Ureter (tissue), 1 donor: ENCODE measurements at places on chromosomes 1 and 21.

DNA sequence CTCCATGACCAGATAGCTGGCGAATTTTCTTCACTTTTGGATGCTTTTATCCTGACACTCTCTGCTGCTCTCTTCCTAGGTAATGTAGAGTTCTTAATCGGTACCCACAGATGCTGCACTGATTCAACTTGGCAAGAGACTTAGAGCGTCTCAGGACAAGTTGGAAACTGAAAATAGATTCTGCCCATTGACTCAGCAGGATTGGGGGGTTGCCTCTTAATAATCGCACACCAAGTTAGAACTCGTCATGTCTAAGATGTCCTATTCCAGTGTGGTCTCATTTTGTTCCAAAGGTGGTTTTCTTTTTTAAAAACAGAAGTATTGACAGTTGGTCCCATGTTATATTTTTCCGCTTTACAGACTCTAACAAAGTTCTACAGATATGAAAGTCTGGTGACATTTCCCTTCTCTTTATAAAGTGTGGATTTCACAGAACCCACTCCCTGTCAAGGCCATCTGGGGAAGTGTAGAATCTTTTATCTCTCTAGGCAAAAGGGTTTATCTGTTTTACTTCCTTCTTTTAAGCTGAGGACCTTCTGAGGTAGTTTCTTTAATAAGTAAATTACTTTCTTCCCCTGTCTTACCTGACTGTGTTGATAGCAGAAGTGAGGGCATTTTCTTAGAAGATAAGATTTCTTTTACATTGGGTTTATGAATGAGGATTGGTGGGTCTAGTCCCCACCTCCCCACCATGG, 12.1 kb upstream of the DIPK1A start:
- DNase-seq: no peak

- no peak for DNase-seq
Observed at GRCh38 chr1:54619749-54620148, 3.6 kb downstream of the FAM151A start.

DNA sequence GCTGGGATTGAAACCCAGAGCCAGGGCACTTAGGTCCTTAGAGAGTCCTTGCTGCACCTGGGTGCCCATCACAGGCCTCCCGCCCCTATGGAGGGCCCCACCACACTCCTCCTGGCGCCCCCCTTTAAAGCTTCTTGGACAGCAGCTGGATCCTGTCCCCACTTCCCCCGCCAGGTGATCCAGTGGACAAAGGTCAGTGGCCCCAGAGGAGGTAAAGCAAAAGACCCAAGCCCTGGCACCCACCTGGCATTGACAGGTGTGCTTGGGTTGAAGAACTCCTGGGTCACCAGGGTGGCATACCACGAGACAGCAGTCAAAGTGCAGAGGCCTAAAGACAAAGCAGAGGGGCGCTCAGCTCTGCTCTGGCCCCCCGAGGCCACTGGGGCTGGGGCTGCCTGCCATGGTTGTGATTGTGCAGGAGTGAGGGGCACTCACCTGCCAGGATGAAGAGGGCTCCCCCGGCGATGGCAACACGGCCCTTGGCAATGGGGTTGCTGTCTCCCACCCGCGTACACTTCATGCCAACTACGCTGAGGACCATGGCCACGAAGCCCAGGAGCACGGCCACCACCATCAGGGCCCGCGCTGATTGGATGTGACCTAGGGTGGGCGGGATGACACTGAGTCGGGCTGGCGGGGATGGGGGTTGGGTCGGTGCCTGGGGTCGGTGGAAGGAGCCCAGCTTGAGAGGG, 1.9 kb downstream of the CLDN19 start:
- DNase-seq: no peak

- DNase-seq: no peak
Observed at GRCh38 chr1:246306415-246307037, 200.6 kb downstream of the SMYD3 start.

- DNase-seq: no peak
Observed at GRCh38 chr1:11610629-11611180, 43.5 kb downstream of the FBXO2 start.

DNA sequence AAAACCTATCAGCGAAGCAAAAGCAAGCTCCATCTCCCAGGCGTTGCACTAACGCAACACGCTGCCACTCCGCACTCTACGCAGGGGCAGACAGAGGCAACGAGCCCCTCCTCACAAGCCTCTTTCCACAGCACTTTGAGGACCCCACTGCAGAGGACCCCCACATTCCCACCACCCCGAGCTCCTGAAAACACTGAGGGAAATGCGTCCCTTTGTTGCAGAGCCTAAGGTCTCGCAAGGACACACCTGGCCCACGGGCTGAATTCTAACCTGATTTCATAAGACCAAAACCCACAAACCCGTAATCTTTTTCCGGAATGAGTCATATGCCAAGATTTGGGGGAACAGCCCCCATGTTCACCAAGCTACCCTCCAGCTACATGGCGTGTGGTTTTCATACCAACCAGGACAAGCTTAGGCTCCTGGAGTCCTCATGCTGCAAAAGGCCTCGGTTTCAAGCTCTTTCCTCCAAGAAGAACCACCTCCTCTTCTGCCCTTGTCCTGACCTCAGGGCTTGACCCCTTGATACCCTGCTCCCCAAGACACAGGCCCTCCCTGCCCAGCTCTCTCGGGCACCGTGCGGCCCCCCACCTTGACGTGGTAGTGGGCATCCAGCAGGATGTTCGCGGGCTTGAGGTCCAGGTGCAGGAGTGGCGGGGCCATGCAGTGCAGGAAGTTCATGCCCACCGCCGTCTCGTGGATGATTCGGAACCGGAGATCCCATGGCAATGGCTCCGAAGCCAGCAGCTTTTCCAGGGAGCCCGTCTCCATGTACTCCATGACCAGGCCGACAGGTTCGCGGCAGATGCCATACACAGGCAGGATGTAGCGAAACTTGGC, 10.7 kb downstream of the RIPK4 start:
- no peak for DNase-seq

GRCh38 chr21:18147678-18148077, 97.0 kb upstream of the CHODL start:
- DNase-seq: no peak

DNA sequence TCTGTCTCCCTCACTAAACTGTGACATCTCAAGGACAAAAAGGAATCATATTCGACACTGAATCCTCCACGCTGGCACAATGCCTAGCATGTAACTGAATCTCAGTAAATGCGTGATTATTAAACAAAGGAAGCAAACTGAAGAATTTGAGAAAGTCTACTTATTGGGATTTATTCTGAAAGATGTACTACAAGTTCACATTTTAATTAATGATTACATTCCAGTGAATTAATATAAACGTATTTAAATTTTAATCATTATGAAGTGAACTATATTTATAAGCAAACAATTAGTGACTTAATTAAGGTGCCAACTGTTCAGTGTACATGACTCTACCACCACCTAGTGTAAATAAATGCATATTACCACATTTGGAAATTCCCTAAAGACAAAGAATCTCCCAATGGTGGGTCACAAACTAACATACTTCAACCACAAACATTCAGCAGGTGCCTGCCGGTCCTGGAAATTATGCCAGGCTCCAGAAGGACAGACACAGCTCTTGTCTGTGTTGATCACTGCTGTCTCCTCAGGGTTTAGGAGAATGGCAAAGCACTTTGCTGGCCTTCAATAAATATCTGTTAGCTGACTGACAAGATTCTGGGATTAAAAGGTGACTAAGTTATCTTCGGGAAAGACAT, 56.3 kb downstream of the SMYD3 start:
- DNase-seq: no peak

GRCh38 chr1:180757657-180758056, 125.8 kb downstream of the XPR1 start:
- DNase-seq: no peak

DNA sequence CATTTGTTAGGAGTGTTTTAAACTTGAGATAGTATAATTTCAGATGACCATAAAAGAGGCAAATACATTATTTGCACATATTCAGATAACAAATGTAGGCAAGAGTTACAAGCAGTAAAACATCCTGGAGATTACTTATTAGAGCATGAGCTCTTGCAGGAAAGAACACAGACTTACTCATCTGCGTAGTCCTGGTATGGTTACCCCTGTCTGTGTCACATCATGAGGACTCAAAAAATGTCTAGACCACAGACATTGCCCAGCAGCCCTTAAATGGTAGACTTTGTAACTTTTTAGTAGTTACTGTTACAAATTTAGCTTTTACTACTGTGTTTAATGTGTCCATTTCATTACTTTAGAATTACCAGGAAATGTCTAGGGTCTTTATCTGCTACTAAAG, 12.8 kb downstream of the CACHD1 start:
- DNase-seq: no peak

DNA sequence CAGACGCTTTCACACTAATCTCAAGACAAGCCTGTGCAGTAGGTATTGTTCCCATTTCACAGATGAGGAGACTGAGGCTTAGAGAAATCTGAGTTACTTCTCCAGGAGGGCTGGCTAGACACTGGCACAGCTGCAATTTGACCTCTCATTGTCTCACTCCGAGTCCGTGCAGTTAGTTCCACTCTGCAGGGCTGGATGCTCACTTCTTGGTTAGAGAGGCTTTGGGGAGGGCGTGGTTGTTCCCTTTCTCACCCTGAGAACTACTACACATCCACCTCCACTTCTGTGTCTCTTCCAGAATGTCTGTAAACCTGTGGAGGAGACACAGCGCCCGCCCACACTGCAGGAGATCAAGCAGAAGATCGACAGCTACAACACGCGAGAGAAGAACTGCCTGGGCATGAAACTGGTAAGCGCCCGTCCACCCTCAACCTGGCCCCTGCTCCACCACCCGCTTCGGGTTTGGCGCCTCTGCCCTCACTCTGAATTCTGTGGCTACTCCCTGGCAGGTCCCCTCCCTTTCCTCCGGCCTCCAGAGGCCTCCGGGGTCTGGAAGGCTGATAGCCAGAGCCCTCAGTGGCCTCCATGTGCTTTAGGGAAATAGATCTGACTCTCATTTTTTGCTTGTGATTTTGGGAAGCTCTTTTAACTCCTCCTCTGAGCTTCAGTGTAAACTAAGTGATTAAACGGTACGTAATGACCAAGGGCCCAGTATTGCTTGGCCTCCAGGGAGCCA, 29.1 kb downstream of the EIF2D start:
- no peak for DNase-seq

- no peak for DNase-seq
Observed at GRCh38 chr1:107123741-107124140, 17.1 kb upstream of the NTNG1 start.

DNA sequence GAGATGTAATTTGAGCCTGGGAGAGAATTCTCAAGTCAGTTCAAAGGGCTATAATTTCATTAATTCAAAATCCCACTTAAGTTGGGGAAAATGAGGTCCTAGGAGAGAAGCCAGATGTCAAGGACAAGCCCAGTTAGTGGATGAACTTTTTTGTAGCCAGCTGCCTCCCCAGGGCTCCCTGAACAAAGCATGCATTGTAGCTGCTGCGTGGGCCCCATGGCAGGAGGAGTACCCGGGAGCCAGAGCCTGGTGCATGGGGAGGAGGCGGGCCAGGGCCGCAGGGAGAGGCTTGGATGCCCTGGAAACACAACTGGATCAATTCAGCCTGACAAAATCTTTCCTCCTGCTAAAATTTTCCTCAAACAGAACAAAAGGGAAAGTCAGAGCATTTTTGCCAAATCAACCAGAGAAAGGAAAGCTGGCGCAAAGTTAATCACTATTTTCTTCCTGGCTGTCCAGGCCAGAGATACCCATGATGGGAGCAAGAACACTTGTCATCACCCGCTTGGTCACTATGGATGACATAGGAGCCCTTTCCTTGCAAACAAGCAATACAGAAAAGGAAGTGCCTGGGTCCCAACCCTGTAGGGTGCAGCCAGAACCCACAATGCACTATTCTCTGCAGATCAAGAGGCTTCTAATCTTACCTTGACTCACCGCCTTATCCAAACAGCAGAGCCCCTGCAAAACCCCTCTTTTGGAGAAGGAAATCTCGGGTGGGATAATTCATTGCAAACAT, 248.1 kb upstream of the RAB4A start:
- DNase-seq: no peak

DNA sequence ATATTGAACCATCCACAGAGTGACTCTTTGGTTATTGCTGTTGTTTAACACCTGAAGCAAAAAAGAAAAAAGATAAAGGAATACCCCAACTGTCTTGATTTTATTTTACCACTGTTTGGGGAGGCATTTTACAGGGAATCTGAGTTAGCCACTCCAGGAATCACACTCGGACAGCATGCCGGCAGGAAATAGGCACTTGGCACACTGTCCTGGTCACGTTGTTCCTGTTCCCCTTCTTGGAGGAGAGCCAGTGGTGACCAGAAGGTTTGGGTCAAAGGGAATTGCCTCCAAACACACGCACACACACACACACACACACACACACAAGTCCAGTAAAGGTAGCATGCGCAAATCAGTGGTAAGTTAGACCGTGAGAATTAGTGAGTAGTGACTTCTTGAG, 13.8 kb downstream of the RGS4 start:
- no peak for DNase-seq

DNA sequence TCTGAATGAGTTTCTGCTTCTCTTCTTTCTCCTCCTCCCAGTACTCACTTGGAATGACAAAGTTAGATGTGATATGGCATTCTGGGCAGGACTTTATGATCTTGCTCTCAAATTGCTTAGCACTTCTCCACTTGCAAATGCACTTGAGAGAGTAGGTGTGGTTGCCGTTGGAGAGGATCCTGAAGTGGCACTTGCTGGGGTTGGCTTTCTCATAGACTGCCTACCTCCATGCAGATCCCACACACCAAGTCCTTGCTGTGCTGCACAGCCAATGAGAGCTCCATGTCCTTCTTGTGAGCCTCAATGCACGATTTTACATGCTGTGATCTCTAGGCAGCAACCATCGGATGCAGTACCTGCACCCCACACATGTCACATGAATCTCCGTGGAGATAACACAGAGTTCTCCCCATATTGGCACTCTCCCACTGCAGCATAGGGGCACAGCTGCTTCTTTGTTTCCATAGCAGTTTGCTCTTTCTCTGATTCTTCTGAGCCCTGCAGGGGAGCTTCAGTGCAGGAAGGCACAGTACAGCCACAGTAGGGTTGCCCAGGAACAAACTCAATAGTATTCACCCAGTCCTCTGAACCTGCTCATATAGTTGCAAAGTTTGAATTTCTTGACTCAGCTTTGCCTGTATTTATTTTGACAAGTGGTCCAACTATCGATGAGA, 45.2 kb downstream of the ZNF691 start:
- no peak for DNase-seq

- DNase-seq: no peak
Observed at GRCh38 chr1:24301785-24302175, 17.4 kb upstream of the GRHL3 start.
